AG20443 (cell line): ENCODE measurements at places on chromosomes 2 and 18.

DNA sequence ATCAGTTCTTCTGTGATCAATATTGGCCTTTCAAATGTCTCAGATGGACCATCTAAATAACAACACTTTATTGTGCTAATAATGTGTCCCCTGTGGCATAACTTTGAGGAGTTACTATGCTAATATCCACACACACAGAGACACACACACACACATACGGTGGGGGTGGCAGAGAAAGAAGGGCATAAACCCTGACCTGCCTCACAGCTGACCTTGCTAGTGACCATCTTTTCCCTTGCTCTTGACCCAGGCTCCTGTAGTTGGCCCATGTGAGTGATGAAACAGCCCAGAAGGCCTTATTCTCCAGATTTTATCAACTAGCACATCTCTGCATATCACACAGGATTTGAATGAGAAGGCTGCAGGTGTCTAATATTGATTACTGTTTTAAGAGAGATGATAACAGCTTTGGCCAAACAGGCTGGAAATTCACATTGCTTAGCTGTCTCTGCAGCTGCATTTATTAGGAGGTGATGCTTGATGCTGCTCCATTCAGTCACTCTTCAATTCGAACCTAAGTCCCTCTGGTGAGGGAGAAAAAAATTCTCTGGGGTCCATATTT is 176.4 kb downstream of the ACTR3 start:
- DNase-seq = no peak

- no peak for DNase-seq
These were observed 407.5 kb upstream of the NRP2 start for GRCh38 chr2:205274801-205275200.

GRCh38 chr2:217047209-217047608 is 187.3 kb upstream of the TNP1 start:
- DNase-seq = no peak

- peak; percentile 80 for DNase-seq
These were observed 106.9 kb upstream of the ITGB6 start for GRCh38 chr2:160306985-160307384.

DNA sequence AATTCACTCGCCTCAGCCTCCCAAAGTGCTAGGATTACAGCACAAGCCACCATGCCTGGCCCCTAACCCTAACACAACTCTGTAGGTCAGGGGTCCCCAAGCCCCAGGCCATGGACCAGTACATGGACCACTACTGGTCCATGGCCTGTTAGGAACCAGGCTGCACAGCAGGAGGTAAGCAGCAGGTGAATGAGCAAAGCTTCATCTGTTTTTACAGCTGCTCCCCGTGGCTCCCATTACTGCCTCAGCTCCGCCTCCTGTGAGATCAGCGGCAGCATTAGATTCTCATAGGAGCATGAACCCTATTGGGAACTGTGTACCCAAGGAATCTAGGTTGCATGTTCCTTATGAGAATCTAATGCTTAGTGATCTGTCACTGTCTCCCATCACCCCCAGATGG is 201.7 kb downstream of the NRP2 start:
- no peak for DNase-seq

- DNase-seq = peak; percentile 73
These were observed 156.7 kb downstream of the ARHGAP28 start for GRCh38 chr18:6885992-6886796.

- no peak for DNase-seq
These were observed 124.8 kb downstream of the TTC32 start for GRCh38 chr2:19776941-19777514.

- DNase-seq = no peak
These were observed 403.3 kb downstream of the TXNL1 start for GRCh38 chr18:56235071-56235470.

DNA sequence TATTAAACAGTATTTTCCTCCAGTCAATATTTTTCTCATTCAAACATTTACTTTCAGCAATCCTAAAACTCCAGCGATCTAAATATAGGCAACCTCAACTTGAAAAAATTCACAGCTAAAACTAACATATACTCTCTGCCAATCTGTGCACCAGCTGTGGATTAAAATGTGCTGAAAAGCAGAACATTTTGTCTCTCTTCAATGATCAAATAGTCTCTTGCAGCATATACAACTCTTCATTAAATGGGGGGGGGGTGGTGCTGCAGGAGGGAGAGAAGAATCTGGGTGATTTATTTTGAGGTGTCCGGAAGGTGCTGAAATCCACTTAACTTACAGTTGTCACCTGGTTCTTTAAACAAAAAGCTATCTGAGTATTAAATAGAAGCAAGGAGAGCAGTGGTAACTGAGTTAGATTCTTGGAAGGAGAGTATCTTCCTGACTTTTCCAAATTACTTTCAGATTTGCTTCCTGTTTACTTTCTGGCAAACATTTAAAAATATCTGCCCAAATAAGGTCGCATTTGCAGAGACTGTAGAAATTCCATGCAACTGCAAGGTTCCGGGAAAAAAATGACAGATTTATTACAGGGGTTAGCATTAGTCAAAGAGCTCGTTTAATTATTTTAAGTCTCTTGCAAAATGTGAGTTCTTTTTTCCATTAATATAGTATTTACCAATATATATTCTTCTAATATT is 904.7 kb upstream of the ACVR2A start:
- DNase-seq = peak; percentile 43

- DNase-seq = no peak
These were observed 48.8 kb upstream of the NPAS2 start for GRCh38 chr2:100771125-100771524.

DNA sequence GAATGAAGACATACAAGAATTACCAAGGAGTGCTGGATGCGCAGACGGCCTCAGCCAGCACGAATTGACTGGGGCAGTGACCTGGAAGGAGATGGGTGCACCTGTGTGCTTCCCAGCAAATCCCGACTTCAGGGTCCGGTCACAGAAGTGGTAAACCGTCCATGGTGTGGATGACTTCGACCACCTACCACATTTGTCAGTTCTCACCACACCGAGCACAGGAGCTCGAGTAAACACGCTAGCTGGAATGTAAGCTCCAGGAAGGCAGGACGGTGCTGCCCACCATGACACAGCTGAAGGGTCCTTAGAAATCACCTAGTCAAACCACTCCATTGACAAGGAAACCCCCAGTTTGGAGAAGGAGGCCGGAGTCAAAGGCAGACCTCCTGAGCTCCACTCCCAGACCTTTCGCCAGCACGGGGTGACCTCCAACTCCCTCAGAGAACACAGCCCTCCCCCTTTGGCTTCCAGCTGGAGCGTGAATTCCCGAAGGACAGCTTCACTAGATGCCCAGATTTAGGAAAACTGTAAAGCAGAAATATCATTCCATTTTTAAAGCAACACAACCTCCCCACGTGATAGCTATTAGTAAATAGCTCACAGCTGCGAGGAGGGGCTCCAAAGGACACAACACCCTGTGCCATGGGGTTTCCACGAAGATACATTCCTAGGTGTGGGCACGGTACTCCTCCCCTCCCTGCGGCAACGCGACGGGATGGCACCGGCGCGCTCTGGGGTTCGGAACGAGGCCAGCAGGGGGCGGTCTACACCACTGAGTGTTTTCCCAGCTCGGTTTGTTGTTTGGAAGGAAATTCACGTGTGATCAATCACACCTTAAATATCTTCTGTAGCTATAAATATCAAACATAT is 34.1 kb upstream of the GNAL start:
- peak; percentile 85 for DNase-seq

- no peak for DNase-seq
These were observed 103.3 kb downstream of the TMEFF2 start for GRCh38 chr2:192091476-192091875.

GRCh38 chr18:32668956-32669355 is 103.9 kb downstream of the KLHL14 start:
- DNase-seq = no peak

DNA sequence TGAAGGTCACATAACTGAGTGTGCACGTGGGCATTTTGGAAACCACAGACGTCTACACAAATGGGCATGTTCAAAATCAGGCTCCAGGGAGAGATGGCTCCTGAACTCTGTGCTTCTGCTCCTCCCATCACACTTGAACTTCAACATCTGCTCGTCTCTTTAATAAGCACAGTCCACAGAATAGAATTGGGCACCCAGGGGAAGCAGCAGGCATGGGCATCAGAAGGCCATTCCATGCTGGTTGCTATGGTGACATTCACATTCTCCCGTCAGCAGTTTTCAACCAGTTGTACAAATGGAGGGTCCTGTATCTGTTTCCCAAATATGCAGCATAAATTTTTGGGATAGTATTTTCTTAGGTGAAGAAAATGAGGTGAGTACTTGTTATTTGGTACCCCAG is 183.7 kb upstream of the COPS8 start:
- no peak for DNase-seq

DNA sequence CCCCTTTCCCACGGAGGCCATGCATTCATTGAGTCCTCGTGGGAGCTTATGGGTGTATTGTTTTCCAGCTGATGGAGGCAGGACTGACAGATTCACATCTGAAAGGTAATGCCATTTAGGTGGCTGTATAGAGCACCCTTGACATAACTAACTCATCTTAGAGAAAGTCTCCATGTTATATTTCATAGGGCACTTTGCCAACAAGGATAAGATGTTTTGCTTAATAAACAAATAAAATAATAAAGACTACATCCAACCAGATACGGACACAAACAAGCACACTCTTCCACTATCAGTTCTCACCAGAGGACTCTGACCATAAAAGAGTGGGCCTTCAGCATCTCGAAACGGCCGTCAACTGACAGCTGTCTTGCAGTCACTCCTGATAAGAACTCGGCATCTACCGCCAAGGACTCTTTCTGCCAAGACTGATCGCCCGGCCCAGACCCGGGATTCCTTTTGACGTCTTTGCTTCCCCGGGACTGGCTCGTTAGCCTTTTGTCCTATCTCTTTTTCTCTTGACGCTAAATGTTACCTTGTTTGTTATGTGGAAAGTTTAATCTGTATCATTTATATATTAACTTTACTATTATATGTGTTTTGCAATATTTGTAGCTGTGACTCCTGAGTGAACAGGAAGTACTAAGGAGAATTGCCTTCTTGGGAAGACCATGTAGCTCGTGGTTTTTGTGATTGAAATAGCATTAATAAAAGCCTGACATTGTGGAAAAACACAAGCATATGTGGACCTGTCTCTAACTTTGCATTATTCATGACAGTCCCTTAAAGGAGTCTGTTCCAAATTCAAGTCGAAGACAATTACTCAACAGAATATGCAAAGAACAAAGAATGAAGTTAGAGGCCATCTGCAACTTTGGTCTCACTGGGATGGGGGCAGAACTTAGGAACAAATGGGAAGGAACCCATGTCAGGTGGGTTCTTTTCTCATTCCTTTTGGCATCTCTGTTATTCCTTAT is 195.1 kb downstream of the LPIN1 start:
- DNase-seq = no peak
